B cell (primary cell): ENCODE measurements at places on chromosomes 7 and 10. TPM values are rescaled to one million over a fixed set of nuclear protein-coding genes. Genes with fewer than 3 reads are reported as not detected.

PON1 gene
- not detected in 2 replicates for total RNA-seq

PPP1R3C gene
- not detected in 2 replicates for total RNA-seq

GBX1 gene
- total RNA-seq, result not detected in 2 replicates

GRCh38 chr10:67385566-67385965 lies 310.4 kb downstream of the CTNNA3 start:
- H3K4me3 ChIP-seq, result no peak overlapping the region
- no peaks in the 10 kb centered on the region for H3K36me3 ChIP-seq
- no peak for DNase-seq
- H3K27ac ChIP-seq, result no peak overlapping the region
- H3K4me1 ChIP-seq, result no peaks in the 10 kb centered on the region

- no peak overlapping the region for H3K4me3 ChIP-seq
- no peak for DNase-seq
- H3K36me3 ChIP-seq, result no peaks in the 10 kb centered on the region
- no peaks in the 10 kb centered on the region for H3K4me1 ChIP-seq
- H3K27ac ChIP-seq, result no peak overlapping the region
These were observed 91.0 kb downstream of the ADCY1 start for GRCh38 chr7:45665172-45665571.

- H3K27ac ChIP-seq, result no peak overlapping the region
- H3K4me3 ChIP-seq, result no peak overlapping the region
- H3K4me1 ChIP-seq, result no peaks in the 10 kb centered on the region
- DNase-seq, result no peak
These were observed 113.1 kb downstream of the PARP12 start for GRCh38 chr7:139949629-139950028.

- no peaks in the 10 kb centered on the region for H3K36me3 ChIP-seq
- no peak overlapping the region for H3K27ac ChIP-seq
- no peak for DNase-seq
These were observed 45.3 kb upstream of the ZMIZ1 start for GRCh38 chr10:79023240-79024162.

GRCh38 chr7:84194484-84195271 lies at the start of gene SEMA3A:
TSS of gene SEMA3A (minus strand) at chr7:84194789. CDS start at chr7:84194586, 203 bp downstream.
- H3K4me1 ChIP-seq, result no peaks in the 10 kb centered on the region
- H3K36me3 ChIP-seq, result no peaks in the 10 kb centered on the region
- DNase-seq, result no peak
- peak within 1 kb of the TSS; percentile 17 for H3K4me3 ChIP-seq
- no peak within 1 kb of the TSS for H3K27ac ChIP-seq

DNA sequence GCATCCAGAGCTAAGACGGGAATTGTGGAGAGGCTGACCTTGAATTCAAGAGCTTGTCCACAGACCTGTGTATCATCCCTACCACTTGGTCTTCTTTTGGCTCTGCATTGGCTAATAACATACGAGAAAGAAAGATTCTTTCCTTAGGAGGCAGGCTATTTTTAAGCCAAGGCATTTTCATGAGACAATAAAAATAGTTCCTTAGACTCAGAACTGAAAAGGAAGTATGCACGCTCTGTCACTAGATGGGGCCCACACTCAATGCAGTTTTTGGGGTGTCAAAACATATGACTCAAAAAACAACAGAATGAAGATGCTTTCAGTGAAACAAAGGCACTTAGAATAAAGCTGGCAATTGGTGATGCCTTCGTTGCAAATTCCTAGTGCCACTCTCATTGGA lies 265.9 kb upstream of the DGKB start:
- no peaks in the 10 kb centered on the region for H3K27me3 ChIP-seq
- DNase-seq, result no peak
- no peaks in the 10 kb centered on the region for H3K4me1 ChIP-seq
- no peak overlapping the region for H3K27ac ChIP-seq
- no peak overlapping the region for H3K4me3 ChIP-seq
- no peaks in the 10 kb centered on the region for H3K36me3 ChIP-seq

GRCh38 chr10:63105225-63106110 lies 27.7 kb upstream of the NRBF2 start:
- no peaks in the 10 kb centered on the region for H3K4me1 ChIP-seq
- H3K27ac ChIP-seq, result no peak overlapping the region
- DNase-seq, result no peak
- no peak overlapping the region for H3K4me3 ChIP-seq

DNA sequence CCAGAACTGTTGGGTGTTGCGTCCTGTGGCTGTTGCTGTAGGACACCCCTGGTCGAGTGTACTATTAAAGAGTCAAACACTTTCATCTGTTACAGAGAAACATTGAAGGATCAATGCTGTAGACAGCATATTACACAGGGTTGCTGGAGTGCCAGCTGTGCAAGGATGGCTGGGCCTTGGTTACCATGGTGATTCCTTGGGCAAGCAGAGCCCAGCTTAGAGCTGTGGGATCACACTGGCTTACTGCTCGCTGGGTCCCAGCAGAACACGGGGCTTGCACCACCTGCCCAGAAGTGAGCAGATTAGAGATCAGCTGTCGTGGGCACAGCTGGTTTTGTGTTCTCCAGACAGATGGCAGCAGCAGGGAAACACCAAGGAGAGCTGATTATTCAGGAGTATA lies 76.0 kb downstream of the GPR141 start:
- no peaks in the 10 kb centered on the region for H3K4me1 ChIP-seq
- H3K4me3 ChIP-seq, result no peak overlapping the region
- H3K36me3 ChIP-seq, result no peaks in the 10 kb centered on the region
